ENCODE measurements at places on chromosomes 12 and 14. TPM values are rescaled to one million over a fixed set of nuclear protein-coding genes. Genes with fewer than 3 reads are reported as not detected.

CLEC2D gene
- total RNA-seq: 2.2 TPM

BDKRB1 gene
- not detected for total RNA-seq

ZFYVE26 gene
- total RNA-seq: 13.9 TPM

PTPRB gene
- total RNA-seq: 124 TPM

PLCZ1 gene
- total RNA-seq: not detected

TAS2R9 gene
- 0.11 TPM for total RNA-seq

PTGR2 gene
- total RNA-seq: 2.0 TPM

TMEM63C gene
- total RNA-seq: 0.86 TPM

ADAMTS20 gene
- total RNA-seq: not detected

NRIP2 gene
- total RNA-seq: not detected

FGD6 gene
- total RNA-seq: 17.6 TPM

RASSF9 gene
- 6.1 TPM for total RNA-seq

All from dermis lymphatic vessel endothelial cell (primary cell).